ENCODE measurements at places on chromosomes 7 and 10.

- no peak for DNase-seq
Observed at GRCh38 chr10:486666-487322, 202.7 kb downstream of the DIP2C start.

DNA sequence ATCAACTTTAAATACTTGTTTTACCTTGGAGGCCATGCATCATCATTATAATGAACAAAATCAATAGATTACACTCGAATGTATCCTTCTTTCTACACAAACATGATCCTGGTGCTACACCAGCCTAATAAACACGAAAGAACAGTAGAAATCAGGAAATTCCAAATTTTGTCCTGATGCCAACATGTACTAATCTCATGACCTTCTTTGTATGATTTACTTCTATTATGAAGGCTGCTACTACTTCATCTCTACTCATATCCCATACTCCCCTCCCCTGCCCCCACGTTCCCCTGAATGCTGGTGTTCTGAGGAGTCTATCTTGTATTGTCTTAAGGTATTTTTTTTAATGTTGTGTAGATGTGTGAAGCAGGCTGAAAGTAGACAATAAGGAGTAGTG lies 315.0 kb downstream of the CACNA2D1 start:
- no peak for DNase-seq

DNA sequence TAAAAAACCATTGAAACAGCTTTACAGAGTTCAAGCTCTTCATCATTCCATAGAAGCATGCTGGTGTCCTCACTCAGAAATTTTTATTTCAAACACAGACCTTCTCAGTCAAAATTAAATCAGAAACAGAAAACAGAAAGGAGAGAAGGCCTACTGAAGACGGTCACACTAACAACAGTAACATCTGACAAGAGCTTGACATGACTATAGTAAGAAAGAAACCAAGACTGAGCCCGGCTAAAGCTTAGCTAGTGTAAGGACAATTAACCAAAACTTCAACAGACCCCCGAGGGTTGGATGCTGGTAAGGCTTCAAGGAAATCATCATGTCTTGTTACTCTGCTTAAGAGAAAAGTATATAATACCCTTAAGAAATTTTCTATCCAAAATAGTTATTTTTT lies 38.6 kb downstream of the MTPN start:
- no peak for DNase-seq

- DNase-seq, result no peak
Observed at GRCh38 chr7:127833641-127834040, 181.6 kb downstream of the SND1 start.

DNA sequence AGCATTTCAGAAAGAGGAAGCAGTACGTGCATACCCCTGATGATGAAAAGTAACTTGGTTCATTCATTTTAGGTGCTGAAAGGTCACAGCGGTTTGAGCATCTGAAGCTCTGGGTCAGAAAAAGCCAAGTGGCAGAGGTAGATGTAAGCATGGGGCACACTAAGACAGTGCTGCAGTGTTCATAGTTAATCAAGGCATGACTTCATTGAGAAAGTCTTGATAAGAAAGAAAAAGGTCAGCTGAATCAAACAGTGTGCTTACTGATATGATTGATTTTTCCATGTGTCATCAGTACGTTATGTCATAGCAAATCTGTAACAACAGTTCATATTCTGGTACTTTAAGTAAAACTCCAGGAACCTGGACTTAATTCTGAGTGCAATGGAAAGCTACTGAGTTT lies 107.7 kb upstream of the PCLO start:
- DNase-seq, result no peak

All from pons (tissue), 1 donor.